Ammon's horn (tissue), 1 donor: ENCODE measurements at places on chromosomes 13 and 19.
A peak's percentile ranks its signal among the peaks of the same experiment; 100 is the strongest.

DNA sequence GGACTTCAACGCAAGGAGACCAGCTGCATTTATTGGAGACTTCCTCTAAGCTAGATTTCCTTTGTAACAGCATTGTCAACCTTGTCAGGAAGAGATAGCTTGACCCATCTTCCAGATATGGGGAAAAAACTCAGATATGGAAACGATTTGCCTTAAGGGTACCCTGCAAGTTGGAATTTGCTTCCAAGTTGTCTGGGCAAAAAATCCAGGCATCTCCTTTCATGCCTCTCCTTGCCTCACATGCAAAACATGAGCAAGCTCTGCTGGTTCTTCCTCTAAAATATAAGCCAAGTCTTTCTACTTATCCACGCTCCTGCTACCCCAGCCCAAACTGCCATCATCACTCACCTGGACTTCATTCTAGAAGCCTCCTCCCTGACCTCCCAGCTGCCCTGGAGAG is 6.4 kb upstream of the DNMT1 start:
- no peak for DNase-seq

DNA sequence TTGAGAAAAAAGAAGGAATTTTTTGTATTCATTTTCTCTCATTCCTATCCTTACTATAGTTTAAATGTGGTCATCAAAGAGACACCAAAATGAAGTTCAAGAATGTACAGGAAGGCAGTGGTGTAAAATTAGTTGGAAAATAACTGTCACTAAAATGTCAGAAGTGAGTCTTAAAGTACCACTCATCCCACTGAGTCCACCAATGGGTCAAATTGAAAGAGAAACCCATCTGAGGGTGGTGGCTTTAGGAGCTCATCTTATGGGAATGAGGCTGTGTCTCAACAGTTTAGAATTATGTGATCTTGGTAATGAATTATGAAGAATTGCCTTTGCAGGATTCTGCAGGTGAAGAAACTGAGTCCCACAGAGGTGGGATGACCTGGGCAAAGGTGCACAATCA is 403.5 kb downstream of the FGF9 start:
- DNase-seq, result no peak

DNA sequence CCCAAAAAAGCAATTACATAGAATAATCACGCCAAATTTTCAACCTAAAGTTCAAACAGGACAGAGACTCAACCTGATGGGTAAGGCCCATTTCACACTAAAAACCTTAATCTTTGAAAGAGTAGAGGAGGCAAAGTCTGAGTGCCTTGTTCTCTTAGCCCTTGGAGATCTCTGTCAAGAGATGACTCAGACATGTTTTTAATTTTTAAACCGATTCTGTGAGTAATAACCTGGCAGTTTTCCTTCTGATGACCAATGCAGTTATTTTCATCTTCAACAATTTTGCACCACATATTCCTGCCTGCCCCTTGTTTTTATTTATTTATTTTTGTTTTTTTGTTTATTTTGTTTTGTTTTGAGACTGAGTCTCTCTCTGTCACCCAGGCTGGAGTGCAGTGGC is 11.5 kb upstream of the TNFSF9 start:
- DNase-seq, result no peak

DNA sequence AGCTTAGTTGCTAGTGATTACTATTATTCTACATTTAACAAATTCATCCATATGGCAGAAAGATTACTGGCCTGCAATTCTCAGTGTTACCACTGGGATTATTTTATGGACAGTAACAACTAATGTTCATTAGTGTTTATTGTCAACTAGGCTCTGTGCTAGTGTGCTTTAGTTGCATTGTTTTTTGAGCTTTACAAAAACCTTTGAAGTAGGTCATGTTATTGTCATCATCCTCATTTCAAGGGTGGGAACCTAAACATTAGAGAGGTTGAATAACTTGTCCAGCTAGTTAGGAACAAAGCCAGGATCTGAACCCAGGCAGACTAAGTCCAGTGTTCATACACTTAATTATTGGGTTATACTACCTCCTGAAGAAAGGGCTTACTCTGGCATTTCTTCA is 27.8 kb upstream of the TDRD3 start:
- DNase-seq, result no peak

- DNase-seq, result no peak
Measured at GRCh38 chr19:41945135-41945766, 13.9 kb downstream of the RABAC1 start.

DNA sequence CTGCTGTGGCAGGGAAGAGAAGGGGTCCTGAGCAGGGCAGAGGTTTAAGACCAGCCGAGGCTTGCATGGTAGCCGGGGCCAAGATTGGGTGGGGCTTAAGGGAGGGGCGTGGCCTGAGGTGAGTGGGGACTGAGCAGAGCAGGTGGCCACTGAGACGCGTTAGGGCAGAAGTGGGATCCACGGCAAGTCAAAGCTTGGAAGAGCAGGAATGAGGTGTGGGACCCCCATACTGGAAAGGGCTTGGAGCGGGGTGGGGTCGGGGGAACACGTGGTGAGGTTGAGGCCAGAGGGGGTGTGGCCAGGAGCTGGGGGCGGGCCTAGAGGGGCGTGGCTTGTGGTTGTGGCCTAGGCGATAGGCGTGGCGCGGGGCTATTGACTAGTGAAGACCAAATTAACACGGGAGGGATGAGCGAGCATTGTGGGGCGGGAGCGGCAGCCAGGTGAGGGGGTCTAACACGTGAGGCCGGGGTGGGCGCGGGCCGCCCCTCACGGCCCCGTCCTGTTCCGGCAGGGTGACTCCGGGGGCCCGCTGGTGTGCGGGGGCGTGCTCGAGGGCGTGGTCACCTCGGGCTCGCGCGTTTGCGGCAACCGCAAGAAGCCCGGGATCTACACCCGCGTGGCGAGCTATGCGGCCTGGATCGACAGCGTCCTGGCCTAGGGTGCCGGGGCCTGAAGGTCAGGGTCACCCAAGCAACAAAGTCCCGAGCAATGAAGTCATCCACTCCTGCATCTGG is 3.3 kb downstream of the CFD start:
- DNase-seq, result peak; percentile 35

GRCh38 chr19:51060973-51061372 is 3.9 kb downstream of the KLK13 start:
- DNase-seq, result no peak

- DNase-seq, result no peak
Measured at GRCh38 chr13:23554000-23554399, 16.2 kb upstream of the TNFRSF19 start.
